ENCODE measurements at places on chromosomes 12 and 14.

DNA sequence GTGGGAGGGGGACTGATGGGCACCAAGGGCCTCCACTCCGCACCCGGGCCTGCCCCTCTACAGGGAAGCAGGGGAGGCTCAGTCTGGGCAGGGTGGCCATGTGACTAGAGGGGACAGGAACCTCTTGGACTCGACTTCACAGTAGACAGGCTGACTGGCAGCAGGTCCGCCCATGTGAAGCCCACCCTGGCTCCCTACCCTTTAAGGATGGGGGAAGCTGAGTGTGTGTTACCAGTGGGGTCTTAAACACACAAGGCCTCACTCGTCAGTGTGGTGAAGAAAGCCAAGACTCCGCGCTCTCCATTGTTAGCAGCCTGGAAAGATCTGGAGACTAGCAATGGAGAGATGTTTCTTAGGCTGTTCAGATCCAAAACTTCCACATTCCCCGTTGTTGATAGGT, 52.4 kb downstream of the ANAPC7 start:
- no peak for DNase-seq

- no peak for DNase-seq
Measured at GRCh38 chr12:29521951-29522350, 24.5 kb upstream of the OVCH1 start.

GRCh38 chr12:26120561-26121274, 4.1 kb downstream of the BHLHE41 start:
- DNase-seq, result no peak

- DNase-seq, result no peak
Measured at GRCh38 chr12:92721130-92721529, 18.3 kb downstream of the PLEKHG7 start.

DNA sequence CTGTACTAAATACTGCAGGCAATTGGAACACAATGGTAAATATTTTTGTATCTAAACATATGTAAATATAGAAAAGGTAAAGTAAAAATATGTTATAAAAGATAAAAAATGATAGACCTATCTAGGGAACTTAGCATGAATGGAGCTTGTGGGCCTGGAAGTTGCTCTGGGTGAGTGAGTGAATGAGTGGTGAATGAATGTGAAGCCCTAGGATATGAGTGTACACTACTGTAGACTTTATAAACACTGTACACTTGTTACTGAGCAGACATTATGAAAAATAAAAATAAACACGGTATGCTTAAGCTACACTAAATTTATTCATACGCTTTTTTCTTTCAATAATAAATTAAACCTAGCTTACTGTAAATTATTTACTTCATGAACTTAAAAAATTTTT, 7.8 kb downstream of the FNTB start:
- no peak for DNase-seq

DNA sequence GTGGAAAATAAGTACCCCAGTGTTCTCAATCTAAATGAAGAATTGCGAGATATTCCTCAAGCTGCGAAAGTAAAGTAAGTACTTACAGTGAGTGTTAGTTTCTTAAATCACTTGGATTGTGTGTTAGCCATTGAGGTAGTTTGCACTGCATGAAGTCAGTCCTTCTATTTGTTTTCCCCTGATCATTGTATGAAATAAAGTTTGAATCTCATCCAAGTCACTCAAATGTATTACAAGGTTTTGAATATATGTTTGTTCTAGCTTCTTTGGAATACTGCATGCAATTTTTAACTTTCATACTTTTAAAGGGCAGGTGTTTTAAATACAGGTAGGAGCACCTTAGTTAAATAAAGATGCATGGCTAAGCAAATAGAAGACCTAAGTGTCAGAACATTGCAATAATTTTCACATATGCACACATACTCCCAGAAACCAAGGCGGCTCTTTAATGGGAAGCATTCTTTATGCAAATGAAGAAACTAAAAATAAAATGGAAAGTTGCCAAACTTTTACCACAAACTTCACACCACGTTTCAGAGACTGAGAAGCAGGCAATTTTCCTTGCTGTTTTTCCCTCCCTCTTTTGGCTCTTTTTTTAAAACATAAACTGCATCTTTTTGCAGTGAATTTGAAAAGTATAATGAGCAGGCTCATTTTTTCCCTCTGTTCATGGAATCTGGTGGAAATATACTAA, 105.6 kb downstream of the GPR135 start:
- no peak for DNase-seq

- DNase-seq, result peak; percentile 81
Measured at GRCh38 chr14:22432348-22432976, 156.6 kb downstream of the DAD1 start.

DNA sequence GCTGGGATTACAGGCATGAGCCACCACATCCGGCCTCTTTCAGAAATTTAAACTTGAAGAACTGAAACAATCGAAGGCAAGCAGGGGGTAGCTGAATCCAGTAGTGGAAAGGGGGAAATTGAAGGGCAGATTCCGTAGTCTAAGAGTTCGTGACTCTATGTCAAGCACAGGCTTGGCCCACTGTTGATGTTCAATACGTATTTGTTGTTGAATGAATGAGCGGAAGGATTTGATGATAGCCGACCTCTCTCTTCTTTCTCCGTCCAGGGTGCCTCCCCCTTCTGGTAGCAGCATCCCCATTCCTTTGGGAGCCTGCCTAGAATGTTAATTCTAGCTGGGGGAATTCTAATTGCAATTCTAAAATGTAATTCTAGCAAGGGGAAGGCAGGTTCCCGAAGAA, 59.8 kb upstream of the MED13L start:
- DNase-seq, result no peak

GRCh38 chr12:127113945-127114344, 1153.0 kb upstream of the TMEM132C start:
- no peak for DNase-seq

DNA sequence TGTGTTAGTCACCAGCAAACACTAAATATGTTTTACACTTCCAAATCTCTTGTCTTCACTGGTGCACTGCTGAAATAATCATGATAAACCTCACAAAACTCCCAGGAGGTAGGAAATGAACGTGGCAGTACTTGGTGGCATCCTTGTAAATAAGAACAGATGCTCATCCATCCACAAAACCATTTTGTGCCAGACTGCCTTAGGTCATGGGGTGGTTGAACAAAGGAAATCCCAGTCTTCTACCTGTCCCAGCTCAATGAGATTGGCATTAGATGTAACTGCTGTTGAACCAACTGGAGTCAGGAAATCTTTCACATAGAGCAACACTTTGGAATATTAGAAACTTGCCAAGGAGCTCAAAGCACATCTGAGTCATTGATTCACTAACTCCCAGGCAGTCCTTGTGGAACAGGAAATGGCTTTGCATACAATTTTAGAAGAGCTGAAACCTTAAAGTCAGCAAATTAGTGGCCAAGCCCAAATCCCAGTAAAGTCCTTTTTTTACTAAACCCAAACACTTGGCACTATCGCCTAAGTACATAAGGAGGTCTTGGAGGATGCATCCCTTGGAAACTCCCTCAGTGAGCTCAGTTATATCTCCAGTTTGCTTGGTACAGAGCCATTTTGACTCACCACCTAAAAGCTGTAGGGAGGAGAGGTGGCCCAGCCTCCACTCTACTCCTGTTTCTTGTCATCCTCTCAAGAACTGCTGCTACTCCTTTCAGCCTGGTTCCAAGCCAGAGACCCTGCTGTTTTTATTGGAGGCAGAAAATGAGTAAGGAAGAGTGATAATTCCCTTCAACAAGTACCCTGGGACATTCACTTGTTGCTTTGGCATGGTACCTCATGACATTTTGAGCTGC, 208.0 kb downstream of the NOVA1 start:
- DNase-seq, result no peak

DNA sequence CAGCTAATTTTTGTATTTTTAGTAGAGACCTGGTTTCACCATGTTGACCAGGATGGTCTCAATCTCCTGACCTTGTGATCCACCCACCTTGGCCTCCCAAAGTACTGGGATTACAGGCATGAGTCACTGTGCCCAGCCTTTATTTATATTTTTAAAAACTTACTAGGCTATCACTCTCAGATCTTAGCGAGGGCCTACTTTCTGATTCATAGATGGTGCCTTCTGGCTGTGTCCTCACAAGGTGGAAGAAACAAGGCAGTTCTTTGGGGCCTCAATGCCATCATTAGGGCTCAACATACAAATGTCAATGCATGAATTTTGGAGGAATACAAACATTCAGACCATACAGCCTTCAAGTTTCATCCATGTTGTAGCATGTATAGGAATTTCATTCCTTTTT, 2.4 kb upstream of the DGLUCY start:
- no peak for DNase-seq

GRCh38 chr12:103677905-103678304, 90.8 kb downstream of the STAB2 start:
- no peak for DNase-seq

DNA sequence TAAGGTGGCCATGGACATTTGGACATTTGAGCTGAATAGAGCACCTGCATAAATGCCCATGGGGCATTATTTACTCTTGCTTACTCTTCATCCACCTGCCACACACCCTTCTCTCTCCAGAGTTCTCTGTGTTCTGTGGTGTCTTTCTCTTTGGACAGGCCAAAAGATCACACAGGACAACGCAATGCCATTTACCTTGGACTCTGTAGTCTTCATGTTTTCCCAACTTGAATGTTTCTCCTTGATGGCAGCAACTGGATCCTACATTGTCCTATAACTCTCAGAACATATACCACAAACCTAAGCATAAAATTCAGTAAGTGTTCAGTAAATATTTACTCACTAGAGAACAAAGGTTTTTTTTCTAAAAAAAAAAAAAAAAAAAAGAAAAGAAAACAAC, 41.7 kb upstream of the PTHLH start:
- DNase-seq, result no peak

DNA sequence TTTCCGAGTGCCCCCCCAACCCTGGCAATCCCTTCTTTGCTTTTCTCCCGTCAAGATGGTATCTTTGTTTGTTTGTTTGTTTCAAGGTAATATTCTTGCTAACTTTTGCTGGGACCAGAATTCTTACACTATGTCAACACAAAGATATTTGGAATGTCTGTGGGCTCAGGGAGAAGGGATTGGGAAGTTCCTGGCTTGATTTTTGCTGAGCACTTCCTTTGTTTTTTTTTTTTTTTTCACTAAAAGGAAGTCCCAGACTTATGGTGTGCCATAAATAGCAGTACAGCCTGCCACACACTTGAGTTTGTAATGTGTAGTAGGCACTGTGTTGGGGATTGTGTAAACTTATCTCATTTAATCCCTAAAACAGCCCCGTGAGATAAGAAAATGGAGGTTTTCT, 11.2 kb upstream of the RNU6-7 start:
- DNase-seq, result no peak

GRCh38 chr12:123957196-123957595, 15.4 kb downstream of the CCDC92 start:
- DNase-seq, result no peak

DNA sequence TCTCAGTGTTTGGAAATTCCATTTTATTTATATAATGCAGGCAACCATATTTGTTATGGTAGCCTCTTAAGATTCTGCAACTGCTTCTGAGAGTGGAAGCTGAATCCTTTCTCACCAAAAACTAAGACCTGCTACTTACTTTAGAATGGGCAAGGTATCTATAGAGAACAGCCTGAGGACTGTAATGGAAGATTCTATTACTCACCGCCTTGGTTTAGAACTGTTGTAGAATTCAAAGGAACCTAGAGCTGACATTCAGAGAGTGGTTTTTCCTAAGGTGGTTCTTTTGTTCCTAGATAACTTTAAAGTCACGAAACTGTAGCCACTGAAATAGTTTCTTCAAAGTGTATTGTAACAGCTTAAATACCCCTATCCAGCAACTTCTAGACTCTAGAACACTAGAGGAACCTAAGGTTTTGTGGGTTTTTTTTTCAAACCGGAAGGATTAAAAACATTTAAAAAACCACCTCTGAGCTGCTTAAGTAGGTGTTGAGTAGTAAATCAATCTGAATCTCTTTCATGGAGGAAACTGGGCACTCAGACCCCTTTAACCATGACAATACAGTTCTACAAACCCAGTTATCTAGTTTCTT, 4.2 kb downstream of the TDP1 start:
- DNase-seq, result no peak

DNA sequence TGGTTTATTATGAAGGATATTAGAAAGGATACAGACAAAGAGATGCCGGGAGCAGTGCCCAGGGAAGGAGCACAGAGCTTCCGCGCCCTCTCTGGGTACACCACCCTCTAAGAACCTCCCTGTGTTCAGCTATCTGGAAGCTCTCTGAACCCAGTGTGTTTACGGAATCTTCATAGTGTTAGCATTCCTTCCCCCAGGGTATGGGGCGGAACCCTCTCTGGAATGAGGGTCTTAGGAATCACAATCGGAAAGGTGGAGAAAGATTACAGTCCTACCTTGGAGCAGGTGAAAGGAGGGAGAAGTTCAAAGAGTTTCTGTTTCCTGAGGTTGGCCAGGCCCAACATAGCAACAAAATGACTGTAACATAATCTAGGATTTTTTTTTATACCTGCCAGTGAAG, 6.8 kb upstream of the NUDT4 start:
- DNase-seq, result no peak

- no peak for DNase-seq
Measured at GRCh38 chr12:90695415-90695814, 259.6 kb downstream of the CCER1 start.

- no peak for DNase-seq
Measured at GRCh38 chr12:33245434-33245833, 194.2 kb downstream of the SYT10 start.

DNA sequence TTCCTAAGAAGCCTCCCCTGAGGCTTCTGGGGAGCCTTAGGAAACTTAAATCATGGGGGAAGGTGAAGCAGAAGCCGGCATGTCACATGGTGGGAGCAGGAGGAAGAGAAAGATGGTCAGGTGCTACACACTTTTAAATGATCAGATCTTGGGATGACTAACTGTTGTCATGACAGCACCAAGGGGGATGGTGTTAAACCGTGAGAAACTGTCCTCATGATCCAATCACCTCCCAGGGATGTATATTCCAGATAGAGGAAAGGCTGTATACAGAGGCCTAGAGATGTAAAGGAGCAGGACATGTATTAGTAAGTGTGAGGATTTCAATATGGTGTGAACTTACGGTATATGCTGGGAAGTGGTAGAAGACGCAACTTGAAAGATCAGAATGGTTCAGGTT, 121.1 kb downstream of the CAND1 start:
- DNase-seq, result no peak

- no peak for DNase-seq
Measured at GRCh38 chr14:93719256-93719655, 69.0 kb downstream of the PRIMA1 start.

- DNase-seq, result no peak
Measured at GRCh38 chr12:4193821-4194220, 79.7 kb upstream of the CCND2 start.

DNA sequence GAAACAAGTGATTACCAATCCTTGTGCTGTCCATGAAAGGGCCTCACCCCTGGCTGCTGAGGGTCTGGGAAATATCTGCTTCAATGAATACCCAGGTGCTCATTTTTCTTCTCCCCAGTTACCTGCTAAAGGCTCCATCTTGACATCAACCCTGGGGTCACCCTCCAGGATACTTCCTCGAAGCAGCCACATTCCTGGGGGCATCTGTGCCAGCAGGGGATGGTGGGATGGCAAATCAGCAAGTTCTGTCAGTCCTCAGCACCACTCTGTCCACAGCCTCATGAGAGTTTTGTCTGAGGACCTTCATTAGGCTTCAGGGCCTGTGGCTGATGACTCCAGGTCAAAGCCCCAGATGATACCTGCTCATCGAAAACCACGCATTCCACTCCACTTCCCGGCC, 124.8 kb downstream of the ZFP36L1 start:
- no peak for DNase-seq
